ENCODE measurements at places on chromosomes 12 and 14.

DNA sequence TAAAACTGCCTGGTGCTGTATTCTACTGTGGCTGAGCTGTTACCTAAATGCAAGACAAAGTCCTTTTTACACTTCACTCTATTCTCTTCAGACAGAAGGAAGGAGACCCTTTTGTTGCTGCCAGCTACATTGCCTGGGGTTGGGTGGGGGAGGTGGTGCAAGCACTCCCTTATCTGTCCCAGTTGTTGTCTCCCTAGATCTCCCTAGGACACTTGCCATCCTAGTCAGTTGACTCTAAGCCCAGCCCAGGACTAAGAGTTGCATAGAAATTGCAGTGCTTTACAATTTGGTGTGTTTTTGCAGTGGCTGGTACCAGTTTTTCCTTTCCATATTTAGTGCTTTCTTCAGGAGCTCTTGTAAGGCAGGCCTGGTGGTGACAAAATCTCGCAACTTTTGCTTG lies 35.1 kb downstream of the SCYL2 start:
- H3K27ac ChIP-seq = no peak overlapping the region
- H3K4me3 ChIP-seq = no peak overlapping the region
- DNase-seq = no peak
- no peaks in the 10 kb centered on the region for H3K4me1 ChIP-seq
- peaks cover 47% of the 10 kb centered on the region for H3K36me3 ChIP-seq
- H3K27me3 ChIP-seq = no peaks in the 10 kb centered on the region

DNA sequence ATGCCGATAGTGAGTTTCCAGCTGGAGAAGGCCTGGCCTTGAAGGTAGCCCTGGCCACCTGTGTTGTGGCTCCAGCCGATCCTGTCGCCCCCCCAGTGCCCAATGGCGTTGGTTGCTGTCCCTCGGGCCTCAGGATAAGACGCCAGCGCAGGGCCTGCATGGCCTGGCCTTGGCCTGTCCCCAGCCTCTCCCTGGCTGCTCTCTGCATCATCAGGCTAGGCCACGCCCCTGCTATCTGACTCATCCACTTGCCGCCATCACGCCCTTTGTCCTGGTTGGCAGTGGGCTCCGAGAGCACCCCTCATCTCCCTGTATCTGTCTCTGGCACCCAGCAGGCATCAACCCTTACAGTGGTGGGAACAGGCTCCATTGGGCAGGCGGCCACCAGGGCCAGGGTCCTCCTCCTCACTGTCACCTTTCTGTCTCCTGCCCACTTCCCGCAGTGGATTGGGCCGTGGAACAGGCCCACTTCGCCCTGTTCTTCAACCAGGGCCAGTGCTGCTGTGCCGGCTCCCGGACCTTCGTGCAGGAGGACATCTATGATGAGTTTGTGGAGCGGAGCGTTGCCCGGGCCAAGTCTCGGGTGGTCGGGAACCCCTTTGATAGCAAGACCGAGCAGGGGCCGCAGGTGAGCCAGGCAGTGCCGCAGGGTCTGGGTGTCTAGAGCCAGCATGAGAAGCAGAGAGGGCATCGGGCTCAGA lies 25.6 kb downstream of the ALDH2 start:
- H3K36me3 ChIP-seq = peaks cover 17% of the 10 kb centered on the region
- H3K27ac ChIP-seq = no peak overlapping the region
- H3K4me1 ChIP-seq = no peaks in the 10 kb centered on the region

- peaks cover 7% of the 10 kb centered on the region for H3K4me1 ChIP-seq
- no peaks in the 10 kb centered on the region for H3K27me3 ChIP-seq
- no peak for DNase-seq
- H3K36me3 ChIP-seq = no peaks in the 10 kb centered on the region
- no peak overlapping the region for H3K27ac ChIP-seq
These were observed 183.6 kb downstream of the CRADD start for GRCh38 chr12:93860668-93861373.

- H3K27ac ChIP-seq = no peak overlapping the region
- no peak overlapping the region for H3K4me3 ChIP-seq
These were observed 144.9 kb upstream of the CRY1 start for GRCh38 chr12:107238296-107238695.

DNA sequence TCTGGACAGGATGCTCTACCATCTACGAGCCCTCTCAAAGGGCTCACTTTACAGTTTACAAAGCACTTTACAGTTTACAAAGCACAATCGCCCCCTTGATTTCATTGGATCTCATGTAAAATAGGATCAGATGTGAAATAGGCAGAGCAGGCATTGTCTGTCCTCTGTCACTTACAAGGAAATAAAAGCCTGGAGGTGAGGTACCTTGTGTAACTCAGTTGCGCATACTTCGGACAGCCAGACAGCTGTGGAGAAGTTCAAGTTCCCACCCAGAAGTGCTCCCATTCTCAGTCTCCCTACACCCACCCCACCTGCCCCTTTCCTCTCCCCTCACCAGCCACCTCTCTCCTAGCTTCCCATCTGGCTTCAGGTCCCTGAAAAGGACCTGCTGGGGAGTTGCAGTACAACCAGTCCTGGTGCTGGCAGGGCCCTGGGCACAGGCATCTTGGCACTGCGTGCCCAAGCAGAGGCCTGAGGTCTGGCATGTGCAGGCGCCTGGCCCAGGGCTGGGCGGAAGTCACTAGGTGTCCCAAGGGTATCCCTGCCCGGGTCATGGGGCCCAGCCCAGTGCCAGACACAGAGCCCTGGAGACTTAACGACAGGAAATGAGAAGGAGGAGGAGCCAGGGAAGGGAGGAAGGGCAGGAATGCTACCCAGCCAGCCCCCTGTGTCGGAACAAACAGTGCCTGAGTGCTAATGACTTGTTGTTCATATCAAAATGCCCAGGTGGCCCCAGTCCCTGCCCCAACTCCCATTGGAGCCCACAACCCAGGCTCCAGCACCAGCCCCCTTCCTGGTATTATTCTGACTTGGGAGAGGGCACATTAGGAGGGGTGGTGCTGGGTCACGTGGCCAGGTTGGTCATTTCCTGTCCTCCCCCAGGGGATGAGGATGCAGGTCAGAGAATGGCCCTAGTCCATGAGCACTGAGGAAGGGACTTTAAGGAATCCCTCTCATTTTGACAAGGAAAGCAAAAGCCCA lies 5.4 kb downstream of the RAPGEF3 start:
- H3K36me3 ChIP-seq = no peaks in the 10 kb centered on the region
- peaks cover 27% of the 10 kb centered on the region for H3K4me1 ChIP-seq
- DNase-seq = no peak
- H3K27me3 ChIP-seq = no peaks in the 10 kb centered on the region

DNA sequence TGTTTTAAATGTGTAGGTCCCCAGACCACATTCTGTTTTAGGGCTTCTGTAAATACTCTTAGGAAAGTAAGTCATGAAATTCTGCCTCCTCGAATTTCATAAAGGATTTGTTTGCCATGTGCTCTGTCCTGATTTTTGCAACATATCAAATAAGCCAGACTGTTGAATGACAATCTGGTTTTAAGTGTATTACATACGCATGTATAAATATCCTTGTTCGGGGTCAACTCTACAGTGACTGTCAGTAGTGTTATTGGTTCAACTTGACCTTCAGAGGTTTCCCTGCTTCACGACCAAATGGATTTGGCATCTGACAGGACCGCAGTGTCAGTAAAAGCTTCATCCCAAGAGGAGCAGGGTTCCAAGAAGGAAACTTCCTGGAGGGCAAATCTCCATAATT lies 52.7 kb downstream of the PPM1A start:
- H3K27ac ChIP-seq = no peak overlapping the region
- no peaks in the 10 kb centered on the region for H3K27me3 ChIP-seq
- no peak overlapping the region for H3K4me3 ChIP-seq
- H3K36me3 ChIP-seq = no peaks in the 10 kb centered on the region
- no peaks in the 10 kb centered on the region for H3K4me1 ChIP-seq
- no peak for DNase-seq

DNA sequence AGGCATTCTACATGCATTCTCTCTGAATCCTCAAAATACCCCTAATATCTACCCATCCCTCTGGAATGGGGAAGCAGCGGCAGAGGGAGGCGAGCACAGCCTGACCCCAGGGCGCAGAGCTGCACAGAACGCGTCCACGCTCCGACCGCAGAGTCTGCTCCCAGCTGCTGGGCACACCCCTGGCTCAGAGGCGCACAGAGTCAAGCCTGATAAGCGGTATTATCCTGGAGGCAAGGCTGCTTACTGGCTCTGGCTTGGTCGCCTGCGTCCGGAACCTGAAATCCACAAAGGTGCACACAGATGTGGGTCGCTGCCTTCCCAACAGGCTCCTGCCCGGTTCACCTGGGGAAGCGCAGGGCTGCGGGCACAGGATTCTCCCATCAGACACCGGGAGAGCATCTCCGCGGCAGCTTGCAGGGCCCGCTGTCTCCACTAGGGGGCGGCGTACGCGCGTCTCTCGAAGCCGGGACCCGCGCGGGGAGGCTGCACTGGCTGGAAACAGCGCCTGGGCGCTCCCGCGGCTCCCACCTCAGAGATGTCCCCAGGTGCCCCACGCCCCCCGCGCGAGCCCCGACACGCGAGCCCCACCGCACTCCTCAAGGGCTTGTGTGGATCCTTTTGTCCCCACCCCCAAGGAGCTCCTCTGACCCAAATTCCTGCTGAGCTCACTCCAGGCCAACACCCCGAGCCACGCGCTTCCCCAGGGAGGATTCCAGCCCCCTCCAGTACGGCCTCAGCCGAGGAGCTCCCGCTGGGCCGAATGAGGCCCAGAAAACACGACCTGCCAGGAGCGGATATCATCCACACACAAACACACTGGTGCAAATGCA lies 120.1 kb upstream of the FZD10 start:
- no peaks in the 10 kb centered on the region for H3K4me1 ChIP-seq
- DNase-seq = no peak
- no peaks in the 10 kb centered on the region for H3K27me3 ChIP-seq
- H3K27ac ChIP-seq = no peak overlapping the region
- no peaks in the 10 kb centered on the region for H3K36me3 ChIP-seq

- H3K36me3 ChIP-seq = no peaks in the 10 kb centered on the region
- H3K27ac ChIP-seq = no peak overlapping the region
- no peaks in the 10 kb centered on the region for H3K27me3 ChIP-seq
- H3K4me1 ChIP-seq = no peaks in the 10 kb centered on the region
- DNase-seq = no peak
These were observed 135.7 kb upstream of the ATXN7L3B start for GRCh38 chr12:74401966-74402365.

GRCh38 chr14:101197595-101198397 lies 294.3 kb upstream of the RTL1 start:
- no peaks in the 10 kb centered on the region for H3K36me3 ChIP-seq
- no peak for DNase-seq
- no peaks in the 10 kb centered on the region for H3K4me1 ChIP-seq
- H3K4me3 ChIP-seq = no peak overlapping the region
- H3K27ac ChIP-seq = no peak overlapping the region
- no peaks in the 10 kb centered on the region for H3K27me3 ChIP-seq
